ENCODE measurements at places on chromosomes 12 and 14.

DNA sequence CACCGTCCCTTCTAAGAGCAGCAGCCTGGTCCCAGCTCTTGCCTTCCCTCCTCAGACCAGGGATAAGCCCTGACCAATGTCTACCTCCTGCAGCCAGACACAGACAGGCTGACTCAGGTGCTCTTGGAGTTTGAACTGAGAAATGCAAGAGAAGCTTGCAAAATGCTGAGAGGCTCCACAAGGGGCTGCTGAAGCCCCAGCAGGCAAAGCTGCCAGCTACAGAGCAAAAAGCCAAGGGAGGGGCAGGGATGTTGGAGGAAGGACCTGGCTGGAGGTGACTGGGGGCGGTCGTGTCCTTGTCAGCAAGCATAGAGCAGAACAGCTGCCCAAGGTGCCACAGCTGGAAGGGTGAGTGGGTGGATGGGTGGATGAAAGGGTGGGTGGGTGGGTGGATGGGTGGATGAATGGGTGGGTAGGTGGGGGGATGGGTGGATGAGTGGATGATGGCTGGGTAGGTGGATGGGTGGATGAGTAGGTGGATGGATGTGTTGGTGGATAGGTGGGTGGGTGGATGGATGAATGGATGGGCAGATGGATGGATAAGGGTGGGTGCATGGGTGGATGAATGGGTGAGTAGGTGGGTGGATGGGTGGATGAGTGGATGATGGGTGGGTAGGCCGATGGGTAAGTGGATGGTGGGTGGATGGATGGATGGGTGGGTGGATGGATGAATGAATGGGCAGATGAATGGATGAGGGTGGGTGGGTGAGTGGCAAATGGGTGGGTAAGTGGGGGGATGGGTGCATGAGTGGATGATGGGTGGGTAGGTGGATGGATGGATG, 4.0 kb upstream of the INF2 start:
- DNase-seq: no peak

DNA sequence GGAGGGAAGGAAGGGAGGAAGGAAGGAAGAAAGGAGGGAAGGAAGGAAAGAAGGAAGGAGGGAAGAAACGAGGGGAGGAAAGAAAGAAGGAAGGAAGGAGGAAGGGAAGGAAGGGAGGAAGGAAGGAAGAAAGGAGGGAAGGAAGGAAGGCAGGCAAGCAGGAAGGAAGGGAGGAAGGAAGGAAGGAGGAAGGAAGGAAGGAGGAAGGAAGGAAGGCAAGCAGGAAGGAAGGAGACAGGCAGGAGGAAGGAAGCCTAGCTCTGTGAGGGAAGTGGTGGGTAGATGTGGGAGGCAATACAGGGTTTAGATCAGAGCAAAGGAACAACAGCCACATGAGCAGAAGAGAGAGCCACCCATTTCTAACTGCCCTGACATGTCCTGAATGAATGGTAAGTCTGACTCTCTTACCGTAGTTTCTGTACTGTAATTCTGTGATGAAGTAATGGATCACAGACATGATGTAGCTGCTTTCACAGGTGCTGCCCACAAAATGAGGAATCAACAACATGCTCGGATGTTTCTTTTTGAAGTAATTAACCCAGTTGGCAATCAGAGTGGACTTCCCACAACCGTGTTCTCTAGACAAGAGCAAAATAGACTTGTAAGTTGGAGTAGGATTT, 24.4 kb upstream of the HSP90B1 start:
- DNase-seq: no peak

DNA sequence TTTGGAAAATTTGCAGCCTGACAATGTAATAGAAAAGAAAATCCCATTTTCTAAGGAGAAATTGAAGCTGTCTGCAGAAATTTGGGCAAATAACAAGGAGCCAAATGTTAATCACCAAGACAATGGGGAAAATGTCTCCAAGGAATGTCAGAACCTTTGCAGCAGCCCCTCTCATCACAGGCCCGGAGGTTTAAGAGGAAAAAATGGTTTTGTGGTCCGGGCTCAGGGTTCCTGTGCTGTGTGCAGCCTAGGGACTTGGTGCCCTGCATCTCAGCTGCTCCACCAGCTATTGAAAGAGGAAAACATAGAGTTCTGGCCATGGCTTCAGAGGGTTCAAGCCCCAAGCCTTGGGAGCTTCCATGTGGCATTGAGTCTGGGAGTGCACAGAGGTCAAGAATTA, 298.9 kb downstream of the ATXN7L3B start:
- DNase-seq: no peak

GRCh38 chr12:88638966-88639760, 58.9 kb upstream of the KITLG start:
- no peak for DNase-seq

GRCh38 chr12:113207613-113208040, 13.6 kb upstream of the TPCN1 start:
- peak; percentile 7 for DNase-seq

DNA sequence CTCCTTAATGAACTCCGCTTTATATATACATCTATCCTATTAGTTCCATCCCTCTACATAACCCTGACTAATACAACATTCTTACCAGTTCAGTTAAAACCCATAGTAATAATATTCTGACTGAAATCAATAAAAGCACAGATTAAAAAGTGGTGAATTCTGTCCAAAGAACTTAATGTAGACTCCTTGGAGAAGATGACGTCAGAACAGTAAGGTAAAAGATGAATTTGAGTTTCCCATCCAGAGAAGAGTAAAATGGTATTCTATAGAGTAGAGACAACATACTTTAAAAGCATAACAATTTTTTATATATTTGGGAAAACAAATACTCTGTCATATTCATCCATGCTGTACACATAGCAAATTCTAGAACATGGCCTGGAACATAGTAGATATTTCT, 418.0 kb upstream of the SYT1 start:
- no peak for DNase-seq

GRCh38 chr12:83276904-83277303, 590.2 kb downstream of the TMTC2 start:
- no peak for DNase-seq
